ENCODE measurements at places on chromosomes 3 and 15.

- DNase-seq = no peak
Measured at GRCh38 chr3:58072052-58072762, 64.0 kb downstream of the FLNB start.

GRCh38 chr15:44194323-44195150 lies 534 bp downstream of the FRMD5 start:
- no peak for DNase-seq

GRCh38 chr3:127064391-127065137 lies 81.6 kb downstream of the PLXNA1 start:
- no peak for DNase-seq

- DNase-seq = no peak
Measured at GRCh38 chr3:40043444-40043755, 234.0 kb downstream of the MYRIP start.

GRCh38 chr3:46947981-46948791 lies 28.4 kb downstream of the CCDC12 start:
- DNase-seq = no peak

- DNase-seq = no peak
Measured at GRCh38 chr15:59298225-59298853, 74.3 kb downstream of the MYO1E start.
